Mucosa of descending colon (tissue), 3 donors: ENCODE measurements at places on chromosomes 12 and 14. TPM values are rescaled to one million over a fixed set of nuclear protein-coding genes. Genes with fewer than 3 reads are reported as not detected.

DNA sequence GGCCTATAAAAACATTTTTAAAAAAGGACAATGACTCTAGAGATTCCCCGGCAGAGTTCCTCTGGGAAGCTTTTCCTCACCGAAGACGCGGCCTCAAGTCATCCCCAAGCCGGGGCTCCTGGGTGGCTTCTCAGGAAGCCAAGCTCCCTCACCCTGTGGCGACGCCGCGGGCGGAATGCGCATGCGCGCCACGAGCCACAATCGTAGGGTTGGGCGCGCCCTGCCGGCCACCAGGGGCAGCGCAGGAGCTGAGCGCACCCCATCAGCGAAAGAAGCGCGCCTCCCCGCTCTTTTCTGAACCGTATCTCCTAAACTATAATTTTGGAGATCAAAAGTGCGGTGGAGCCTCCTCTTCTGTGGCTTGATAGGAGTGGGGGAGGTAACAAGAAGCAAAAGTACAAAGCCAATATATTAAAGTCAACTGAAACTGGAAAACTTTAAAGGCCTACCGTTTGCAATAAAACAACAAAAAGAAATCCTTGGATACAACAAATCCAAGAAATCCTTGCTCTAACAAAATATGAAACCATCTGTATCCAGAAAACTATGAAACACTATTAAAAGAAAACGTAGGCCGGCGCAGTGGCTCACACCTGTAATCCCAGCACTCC, 17.4 kb upstream of the CHFR start:
- DNase-seq, result peak; percentile 89

DNA sequence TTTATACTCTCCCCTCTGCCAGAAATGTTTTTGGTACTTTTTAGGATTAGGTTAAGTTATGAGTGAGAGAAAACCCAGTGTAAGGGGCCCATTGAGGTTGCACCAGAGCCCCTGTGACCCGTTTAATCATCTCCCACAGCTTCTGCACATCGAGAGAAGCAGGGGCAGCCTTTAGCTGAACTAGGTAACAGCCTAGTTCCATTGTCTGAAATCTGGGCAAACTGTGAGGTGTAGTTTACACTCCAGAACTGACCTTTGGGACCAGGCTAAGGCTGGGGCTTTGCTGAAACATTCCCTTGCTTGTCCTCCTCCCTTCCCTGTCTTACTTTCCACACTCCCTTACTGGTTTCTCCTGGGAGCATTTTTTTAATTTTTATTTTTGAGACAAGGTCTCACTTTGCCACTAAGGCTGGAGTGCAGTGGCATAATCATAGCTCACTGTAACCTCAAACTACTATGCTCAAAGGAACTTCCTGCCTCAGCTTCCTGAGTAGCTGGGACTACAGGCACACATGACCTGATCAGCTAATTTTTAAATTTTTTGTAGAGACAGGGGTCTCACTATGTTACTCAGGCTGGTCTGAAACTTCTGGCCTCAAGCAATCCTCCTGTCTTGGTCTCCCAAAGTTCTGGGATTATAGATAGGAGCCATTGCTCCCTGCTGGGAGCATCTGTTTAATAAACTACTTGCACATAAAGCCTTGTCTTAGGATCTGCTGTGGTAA, 25.9 kb upstream of the DHRS2 start:
- no peak for DNase-seq

- DNase-seq, result no peak
Measured at GRCh38 chr12:76595056-76595455, 35.5 kb upstream of the OSBPL8 start.

- DNase-seq, result no peak
Measured at GRCh38 chr14:51701951-51702350, 50.2 kb downstream of the FRMD6 start.

- DNase-seq, result peak; percentile 5
Measured at GRCh38 chr12:117412465-117413188, 51.2 kb upstream of the NOS1 start.

GRCh38 chr14:102798926-102799325, 21.7 kb downstream of the TRAF3 start:
- DNase-seq, result no peak

- no peak for DNase-seq
Measured at GRCh38 chr12:913919-914698, 35.4 kb downstream of the RAD52 start.

DNA sequence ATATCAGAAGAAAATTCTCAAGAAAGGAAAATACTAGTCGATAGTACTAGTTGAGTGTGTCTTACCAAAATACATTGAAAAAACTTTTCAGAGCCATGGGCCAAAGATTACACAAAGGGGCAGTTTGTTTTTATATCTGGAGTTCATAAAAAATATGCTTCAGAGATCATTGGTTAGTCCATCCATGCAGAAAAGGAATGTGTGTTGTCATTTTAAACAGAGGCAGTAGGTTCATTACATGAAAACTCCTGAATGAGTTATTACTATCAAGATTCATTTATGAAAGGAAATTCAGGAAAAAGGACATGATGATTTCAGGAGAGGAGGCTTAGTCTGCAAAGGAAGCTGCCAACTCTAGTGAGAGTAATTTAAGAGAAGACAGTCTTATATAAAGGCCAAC, 354.8 kb downstream of the AEBP2 start:
- no peak for DNase-seq

- DNase-seq, result peak; percentile 74
Measured at GRCh38 chr12:124898200-124898922, 16.1 kb downstream of the UBC start.

GRCh38 chr12:132476038-132476414, 13.9 kb upstream of the FBRSL1 start:
- DNase-seq, result no peak

DNA sequence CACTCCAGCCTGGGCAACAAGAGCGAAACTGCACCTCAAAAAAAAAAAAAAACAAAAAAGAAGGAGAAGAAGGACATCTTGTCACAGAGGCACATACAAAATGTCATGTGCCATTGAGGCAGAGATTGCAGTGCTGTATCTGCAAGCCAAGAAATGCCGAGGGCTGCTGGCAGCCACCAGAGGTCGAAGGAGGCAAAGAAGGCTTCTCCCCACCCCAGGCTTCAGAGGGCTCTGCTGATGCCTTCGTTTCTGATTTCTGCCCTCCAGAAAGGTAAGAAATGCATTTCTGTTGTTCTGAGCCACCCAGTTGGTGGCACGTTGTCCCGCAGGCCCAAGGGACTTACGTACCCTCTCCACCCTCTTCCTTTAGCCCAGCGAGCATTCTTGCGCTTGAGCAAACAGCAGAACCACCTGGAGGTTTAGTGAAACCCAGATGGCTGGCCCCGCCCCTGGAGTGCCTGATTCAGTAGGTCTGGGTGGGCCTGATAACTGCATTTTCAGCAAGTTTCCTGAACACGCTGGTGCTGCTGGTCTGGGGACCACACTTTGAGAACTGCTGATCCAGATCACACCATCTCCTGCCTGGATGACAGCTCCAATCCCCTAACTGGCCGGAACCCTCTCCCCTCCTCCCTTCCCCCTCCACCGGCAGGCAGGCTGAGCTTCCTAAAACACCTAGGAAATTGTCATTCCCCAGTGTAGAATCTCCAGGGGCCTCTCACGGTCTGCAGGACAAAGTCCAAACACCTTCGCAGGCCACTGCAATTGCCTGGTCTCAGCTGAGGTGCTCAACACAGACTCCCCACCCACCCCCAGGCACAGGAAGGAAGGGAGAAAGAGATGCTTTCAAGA, 21.1 kb upstream of the SCARB1 start:
- peak; percentile 79 for DNase-seq

DNA sequence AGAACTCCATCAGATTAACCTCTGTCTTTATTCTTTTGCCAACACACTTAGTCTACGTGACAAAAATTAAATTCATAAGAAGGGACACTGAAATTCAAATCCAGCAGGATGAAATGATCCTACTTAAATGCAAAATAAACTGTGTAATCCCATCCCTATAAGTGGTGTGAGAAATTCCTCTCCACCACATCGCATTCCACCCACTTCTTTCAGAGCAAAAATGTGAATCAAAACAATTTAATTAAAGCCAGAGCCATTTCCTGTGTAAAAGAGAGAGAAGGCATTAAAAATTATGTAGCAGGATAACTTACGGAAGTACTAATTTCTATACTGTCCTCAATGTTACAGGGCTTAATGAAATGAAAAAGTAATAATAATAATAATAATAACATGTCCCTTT, 844.3 kb downstream of the GALC start:
- no peak for DNase-seq

GRCh38 chr12:65825183-65825506, 862 bp downstream of the HMGA2 start:
- DNase-seq, result no peak

GRCh38 chr12:26841085-26841484, 8.1 kb upstream of the ITPR2 start:
- no peak for DNase-seq

DNA sequence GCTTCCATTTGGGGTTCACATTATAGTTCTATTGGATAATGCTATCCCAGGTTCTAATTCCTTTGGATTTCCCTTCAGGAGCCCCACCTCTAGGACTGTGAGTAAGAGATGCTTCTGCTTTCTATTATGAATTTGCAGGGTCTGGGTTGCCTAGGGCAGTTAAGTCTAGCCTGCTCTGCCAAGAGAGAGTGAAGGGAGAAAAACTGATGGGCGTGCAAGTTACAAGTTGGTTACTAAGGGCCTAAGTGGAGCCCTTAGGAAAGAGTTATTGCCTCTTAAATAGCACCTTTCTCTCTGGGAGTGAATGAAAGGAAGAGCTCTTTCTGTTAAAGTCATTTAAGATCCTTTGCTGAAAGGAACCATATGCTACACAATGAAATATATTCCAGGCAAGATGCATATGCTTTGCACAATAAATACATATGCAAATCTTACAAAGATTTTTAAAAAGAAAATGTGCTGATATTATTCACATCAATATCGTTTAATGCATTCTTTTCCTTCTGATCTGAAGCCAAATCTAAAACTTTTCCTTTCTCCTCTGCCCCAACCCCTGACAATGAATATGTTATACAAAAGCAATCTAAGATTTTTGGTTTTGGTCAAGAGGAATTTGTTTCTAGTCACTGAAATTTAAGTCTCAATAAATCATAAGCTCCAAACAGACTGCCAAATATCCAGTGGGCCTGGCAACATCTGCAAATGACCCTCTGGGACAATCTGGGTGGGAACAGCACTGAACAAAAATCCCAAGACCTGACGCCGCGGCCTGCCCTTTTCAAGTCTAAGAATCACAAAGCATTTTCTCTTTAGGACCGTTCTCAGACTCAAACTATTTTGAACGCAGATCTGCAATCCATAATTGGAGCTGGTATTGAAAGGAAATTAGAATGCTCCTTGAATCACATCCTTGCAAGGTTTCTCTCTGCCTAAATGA, 586.7 kb downstream of the ETNK1 start:
- no peak for DNase-seq

GRCh38 chr14:58104808-58105207, 47.2 kb downstream of the ARMH4 start:
- DNase-seq, result no peak

GRCh38 chr14:20751963-20752562, 6.4 kb downstream of the EDDM3A start:
- DNase-seq, result no peak

GRCh38 chr12:30794591-30795409, 40.0 kb upstream of the CAPRIN2 start:
- no peak for DNase-seq

DNA sequence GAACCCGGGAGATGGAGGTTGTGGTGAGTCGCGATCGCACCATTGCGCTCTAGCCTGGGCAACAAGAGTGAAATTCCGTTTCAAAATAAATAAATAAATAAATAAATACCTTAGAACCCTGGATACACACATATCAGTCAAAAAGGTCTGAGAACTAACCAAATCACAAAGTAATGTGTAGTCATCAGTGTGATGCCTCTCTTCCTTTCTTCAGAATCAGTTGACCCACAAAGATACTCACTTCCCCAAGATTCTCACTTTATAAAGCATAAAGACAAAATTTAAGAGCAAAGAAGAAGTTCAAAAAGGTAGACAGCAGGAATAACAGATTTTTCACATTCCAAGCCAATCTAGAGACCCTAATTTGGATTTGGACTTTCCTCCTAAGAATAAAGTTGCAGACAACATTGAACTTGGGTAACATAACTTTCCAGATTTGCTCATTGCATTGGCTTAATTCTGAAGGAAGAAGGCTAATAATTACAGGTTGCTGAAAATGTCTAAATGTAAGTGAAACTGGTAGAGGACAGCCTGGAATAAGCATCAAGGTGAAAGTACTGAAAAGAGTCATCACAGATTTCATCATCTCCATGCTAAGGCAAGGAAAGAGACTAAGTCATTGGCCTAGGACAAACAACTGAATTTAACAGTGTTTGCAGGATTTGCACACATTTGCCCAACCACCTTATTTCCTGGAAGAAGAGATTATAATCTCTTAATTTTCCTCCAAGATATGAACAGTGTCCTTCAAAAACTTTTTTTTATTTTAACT, 17.4 kb downstream of the TMED10 start:
- DNase-seq, result no peak

- DNase-seq, result no peak
Measured at GRCh38 chr14:22411398-22412055, 177.5 kb downstream of the DAD1 start.

DNA sequence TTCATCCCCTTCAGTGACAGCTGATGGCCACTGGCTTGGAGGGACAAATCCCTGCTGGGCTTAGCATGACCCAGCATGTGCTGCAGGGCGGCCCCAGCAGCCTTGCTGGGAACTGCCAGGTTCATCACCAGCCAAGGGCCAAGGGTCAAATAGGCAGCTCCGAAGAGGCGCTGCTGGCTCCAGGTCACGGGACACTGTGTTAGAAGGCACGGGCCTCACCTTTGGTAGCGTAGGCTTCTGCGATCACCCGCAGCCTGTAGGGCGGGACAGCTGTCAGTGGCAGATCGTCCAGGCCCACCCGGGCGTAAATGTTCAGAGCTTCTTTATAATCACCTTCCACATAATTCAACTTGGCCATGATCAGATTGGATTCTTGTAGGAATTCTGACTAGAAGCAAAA, 35.7 kb downstream of the TTC7B start:
- no peak for DNase-seq

C12orf42 gene
- not detected for total RNA-seq

KRT72 gene
- not detected for total RNA-seq

IRAK3 gene
- total RNA-seq, result 7.0 TPM

ZC3H10 gene
- total RNA-seq, result 5.0 TPM

GALNT9 gene
- total RNA-seq, result not detected

CCDC177 gene
- total RNA-seq, result not detected

NANOG gene
- not detected for total RNA-seq

IL22 gene
- not detected for total RNA-seq

CYP27B1 gene
- total RNA-seq, result 1.4 TPM
